AG09319 (cell line): ENCODE measurements at places on chromosomes 7 and 10.

- DNase-seq, result no peak
Observed at GRCh38 chr10:101085846-101086245, 24.1 kb downstream of the KAZALD1 start.

DNA sequence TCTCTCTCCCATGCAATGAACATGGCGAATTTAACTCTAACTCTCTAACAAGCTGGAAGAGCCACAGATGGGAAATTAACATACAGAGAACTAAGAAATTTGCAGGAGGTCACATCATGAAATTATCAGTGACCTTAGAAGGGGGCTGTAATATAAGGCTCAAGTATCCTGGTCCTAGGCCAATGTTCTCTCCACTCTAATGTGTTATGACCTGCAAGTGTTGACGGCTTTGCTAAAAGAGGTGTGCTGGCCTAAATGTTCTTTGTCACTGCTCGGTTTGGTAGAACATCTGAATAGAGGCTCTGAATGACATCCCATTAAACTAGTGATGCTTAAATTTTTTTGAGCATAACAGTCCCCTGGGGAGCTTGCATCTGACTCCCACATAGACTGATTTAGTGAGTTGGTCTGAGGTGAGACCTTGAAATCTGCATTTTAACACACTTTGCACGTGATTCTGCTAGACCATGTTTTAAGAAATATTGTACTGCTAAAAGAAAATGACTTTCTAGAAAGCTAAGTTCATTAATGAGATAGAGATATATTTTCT, 129.3 kb downstream of the GFRA1 start:
- DNase-seq, result no peak

- DNase-seq, result peak; percentile 1
Observed at GRCh38 chr7:95011146-95011928, 103.9 kb downstream of the PPP1R9A start.

- no peak for DNase-seq
Observed at GRCh38 chr7:133355325-133355708, 102.4 kb downstream of the EXOC4 start.

DNA sequence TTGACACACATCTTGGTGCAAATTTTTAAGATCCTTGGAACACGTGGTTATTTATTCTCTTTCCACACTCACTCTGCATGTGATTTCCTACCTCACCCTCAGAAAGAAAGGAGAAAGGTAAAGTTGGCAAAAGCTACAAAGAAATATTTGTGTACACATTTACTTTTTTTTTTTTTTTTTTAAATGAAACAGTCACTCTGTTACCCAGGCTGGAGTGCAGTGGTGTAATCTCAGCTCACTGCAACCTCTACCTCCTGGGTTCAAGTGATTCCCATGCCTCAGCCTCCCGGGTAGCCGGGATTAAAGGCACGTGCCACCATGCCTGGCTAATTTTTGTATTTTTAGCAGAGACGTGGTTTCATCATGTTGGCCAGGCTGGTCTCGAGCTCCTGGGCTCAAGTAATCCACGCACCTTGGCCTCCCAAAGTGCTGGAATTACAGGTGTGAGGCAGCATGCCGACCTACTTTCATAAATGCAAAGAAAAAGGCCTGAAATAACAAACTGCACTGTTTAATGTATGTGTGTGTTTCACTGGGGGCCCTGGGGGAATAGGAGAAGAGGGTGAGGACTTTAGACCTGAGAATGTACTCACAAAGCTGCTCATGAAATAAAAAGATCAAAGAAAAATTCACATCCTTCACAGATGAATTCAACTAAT, 71.6 kb upstream of the GRID1 start:
- no peak for DNase-seq

DNA sequence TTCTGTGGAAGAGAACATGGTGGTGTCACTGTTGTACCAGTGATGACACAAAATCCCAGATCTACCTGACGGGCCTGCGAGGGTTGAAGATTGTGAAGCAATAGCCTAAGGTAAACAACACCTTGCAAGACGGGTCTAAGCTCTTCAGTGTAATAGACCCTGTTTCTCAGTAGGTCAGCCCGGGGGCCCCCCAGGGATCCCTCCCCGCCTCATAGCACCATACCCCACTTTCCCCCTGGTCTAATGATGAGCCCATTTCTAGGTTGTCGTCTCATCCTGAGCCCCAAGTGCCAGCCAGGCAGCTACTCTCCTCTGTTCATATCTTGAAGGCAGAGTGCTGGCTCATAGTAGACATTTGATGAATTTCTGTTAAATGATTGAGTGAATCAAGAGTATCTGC, 2.6 kb upstream of the ACTR3C start:
- no peak for DNase-seq

DNA sequence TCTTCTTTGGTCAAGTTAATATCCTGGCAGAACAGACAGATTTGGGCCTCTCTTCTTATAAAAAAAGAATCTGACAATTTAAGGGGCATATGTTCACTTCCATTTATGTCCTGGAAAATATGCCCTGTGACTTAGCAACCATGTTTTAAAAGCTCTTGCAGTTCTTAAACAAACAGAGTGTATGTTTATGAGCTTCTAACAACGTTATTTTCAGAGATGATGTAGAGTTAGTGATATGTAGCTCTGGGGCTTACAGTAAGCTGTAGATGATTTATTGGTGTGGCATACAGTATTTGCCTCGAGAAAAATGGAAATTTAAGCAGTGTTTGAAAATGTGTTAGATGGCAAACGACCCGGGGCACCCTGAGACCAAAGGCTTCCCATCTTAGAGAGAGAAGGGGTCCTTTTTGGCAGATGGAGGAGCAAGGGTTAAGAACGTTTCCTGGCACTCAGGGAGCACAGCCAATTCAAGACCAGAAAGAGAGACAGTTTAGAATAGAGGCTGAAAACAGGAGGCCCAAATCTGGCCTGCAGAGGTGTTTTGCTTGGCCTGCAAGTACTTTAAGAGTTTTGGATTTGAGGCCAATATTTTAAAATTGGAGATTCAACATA, 397.5 kb downstream of the KCNMA1 start:
- no peak for DNase-seq

GRCh38 chr7:80942261-80943041, 23.6 kb upstream of the SEMA3C start:
- peak; percentile 86 for DNase-seq

DNA sequence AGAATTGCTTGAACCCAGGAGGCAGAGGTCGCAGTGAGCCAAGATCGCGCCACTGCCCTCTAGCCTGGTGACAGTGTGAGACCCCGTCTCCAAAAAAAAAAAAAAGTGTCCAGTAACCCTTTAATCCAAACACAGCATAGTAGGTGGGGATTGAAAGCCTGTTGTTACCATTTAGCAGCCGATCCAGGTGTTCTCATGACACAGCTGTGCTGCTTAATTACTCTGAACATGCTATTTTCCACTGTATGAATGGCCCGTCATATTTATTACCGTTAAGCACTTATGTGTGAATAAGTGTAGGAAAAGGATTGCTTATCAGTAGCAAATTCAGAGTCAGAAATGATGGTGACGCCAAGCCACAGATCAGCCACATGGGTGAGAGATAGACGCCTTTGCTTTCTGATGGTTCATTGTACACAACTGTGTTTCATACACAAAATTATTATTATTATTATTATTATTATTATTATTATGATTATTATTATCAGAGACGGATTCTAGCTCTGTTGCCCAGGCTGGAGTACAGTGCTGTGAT, 11.6 kb upstream of the ORAI2 start:
- no peak for DNase-seq

DNA sequence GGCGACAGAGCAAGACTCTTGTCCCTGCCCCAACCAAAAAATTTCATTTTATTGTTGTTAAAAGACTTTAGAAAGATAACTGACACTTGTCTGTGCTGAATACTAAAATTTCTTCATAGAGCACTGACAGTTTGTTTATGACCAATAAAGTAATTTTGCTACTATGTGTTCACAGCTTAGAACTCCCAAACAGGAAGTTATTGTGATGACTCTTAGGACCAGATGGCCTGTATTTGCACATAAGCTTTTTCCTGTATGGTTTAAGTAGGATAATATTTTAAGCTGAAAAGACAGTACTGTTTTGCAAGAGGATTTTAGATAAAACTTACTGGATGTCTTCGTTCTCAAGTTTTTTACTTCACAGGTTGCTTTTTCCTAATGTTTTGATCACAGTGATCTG, 80.7 kb downstream of the MMRN2 start:
- DNase-seq, result no peak

DNA sequence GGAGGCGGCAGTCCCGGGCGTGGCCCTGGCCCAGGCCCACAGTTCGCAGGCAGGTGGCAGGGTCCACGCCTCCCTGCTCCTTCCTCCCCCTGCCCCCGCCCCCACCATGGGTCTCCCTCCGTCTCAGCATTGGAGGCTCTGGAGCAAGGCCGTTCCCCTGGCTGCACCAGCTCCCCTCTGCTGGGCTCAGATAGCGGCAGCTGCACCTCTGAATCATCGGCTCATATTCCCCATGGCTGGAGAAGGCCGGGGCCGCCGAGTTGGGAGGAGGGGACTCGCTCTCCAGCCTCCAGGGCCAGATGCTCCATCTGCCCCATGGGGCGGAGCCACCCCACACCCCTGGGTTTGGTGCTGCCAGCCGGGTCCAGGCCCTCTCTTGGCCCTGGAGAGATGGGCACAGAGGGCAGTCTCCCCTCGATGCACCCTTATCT, 145.0 kb downstream of the ELFN1 start:
- no peak for DNase-seq

DNA sequence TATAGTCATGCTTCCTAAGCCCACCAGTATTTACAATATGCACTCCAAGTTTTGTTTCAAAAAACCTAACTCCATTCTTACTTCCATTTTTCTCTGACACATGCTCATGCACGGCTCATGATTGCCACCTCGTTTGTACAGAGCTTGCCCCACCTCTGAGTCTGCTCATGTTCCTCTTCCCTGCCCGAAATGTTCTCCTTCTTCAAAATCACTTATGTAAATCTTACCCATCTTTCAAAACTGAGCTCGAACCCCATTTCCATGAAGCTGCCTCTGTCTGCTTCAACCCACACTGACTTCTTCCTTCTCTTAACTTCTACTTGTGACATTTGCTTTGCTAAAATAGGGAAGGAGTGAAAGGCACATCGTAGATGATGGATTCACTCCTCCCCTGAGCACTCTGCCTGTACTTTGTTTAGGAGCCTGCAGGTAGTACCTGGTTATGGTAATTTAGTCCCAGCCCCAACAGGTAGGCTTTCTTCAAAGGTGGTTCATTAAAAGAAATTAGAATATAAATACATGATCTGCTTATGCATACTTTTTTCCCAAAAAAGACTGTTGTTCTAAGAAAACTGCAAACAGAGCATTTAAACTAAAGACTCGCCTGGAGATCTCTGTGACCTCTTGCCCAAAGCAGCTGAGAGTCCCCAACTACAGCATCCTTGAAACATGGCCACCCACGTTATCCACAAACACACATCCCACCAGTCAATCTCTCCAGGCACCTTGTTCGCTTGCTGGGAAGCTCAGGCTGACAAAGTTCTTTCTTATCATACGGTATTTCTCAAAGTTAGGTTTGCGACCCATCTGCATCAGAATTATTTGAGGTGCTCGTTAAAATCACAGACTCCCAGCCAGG, 172.0 kb downstream of the DGKI start:
- DNase-seq, result no peak

- no peak for DNase-seq
Observed at GRCh38 chr7:43220250-43220649, 107.8 kb downstream of the HECW1 start.

DNA sequence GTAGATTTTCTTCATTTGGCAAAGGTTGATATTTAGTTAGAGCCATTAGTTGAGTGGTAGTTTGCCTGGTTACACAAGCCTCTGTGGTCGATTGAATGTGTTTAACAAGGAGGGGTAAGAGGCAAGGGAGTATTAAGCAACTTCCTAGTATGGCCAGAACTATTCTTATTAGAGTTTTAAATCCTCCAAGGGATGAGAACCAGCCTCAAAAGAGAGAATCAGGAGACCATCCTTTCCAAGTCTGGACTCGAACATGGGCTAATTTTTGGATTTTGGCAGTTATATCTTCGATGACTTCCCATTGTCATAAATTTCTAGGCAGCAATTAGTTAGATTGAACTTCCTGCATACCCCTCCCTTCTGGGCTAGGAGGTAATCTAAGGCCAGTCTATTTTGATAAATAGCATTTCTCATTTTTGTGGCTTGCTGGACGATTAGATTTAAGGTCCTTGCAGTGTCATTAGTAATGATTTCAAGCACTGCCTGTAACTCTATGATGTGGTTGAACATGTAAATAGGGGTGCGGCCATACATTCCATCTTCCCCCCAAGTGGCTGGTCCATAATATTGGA, 219.5 kb upstream of the KCND2 start:
- DNase-seq, result peak; percentile 60

DNA sequence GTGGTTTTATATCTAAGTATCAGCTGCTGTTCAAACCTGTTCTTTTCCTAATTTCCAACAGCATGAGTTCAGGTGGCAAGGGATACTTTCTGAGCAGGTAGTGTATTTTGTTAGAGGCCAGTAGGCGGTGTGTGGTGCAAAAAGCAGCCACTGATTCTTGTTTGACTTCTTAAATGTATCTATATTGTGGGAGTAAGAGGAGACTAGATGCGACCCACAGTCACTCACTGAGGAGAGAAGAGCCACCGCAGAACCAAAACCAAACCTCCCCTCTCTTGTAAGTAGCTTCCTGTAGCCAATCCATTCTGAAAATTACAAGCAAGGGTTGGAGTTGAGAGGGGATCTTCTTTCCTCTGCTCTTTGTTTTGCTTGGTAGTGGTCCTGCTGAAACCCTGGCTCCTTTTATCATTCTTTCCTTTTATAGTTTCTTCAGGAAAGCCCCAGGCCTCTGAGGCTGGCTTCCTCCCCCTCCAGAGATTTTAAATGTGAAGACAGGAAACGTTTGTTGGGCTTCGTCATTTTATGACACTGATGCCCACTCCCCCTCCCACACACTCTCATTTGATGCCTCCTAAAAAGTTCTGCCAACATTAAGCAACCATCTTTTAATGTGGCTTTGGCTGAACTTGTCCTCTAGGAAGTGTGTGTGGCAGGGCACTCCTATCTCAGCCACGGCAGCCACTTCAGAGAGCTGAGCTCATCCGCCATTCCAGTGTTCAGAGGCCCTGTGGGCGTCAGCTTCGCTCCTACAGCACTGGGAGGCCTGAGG, 566.0 kb downstream of the SUGCT start:
- no peak for DNase-seq

- no peak for DNase-seq
Observed at GRCh38 chr7:40436710-40437109, 301.9 kb downstream of the SUGCT start.

- DNase-seq, result no peak
Observed at GRCh38 chr10:107444443-107444842, 279.9 kb upstream of the SORCS1 start.

DNA sequence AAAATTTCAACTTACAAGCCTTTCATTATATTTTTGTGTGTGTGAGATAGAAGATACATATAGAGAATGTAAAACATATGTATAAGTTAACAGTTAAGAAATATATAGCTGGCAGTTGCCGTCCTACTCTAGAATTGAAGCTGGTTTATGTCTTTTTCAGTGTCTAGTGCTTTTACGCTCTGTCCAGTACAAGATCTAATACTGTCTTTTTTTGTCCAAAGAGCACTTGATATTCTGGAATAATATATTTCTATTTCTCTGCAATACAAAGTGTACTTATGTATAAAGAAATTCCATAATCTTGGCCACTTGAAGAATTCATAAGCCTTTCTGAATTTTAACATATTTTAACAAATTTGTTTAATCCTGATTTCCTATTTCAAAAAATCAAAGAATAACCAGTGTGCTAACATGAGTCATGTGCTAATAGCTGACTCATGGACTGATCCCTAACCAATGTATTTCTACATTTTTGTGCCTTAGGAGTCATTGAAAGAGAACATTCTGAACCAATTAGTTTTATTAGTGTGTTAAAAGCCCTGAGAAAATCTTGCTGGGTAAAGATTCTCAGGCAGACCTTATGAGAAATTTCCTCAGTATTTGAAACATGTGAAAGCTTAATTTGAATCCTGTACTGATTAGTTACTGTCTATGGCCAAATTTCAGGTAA, 73.2 kb upstream of the CCAR1 start:
- peak; percentile 52 for DNase-seq

GRCh38 chr7:15686957-15687545, 568 bp upstream of the MEOX2 start:
- DNase-seq, result no peak
